Lower leg skin (tissue), 4 donors: ENCODE measurements at places on chromosomes 13 and 19. TPM values are rescaled to one million over a fixed set of nuclear protein-coding genes. Genes with fewer than 3 reads are reported as not detected.

DNA sequence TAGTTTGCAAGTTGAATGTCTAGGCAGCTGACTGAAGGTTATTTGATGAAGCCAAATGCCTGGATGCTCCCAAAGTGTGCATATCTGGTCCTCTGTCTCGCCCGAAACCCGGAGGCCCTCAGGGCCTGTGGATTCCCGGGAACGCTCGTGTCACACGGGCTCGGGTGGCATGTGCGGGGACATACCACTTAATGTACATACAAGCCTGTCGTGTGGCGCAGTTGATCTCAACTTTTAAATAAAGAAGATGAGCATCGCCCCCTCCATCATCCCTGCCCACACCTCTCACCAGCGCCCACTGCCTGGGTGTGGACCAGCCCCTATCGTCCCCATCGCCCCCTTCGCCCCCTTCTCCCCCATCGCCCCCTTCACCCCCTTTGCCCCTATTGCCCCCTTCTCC is 33.9 kb downstream of the ATP11A start:
- DNase-seq: no peak

DNA sequence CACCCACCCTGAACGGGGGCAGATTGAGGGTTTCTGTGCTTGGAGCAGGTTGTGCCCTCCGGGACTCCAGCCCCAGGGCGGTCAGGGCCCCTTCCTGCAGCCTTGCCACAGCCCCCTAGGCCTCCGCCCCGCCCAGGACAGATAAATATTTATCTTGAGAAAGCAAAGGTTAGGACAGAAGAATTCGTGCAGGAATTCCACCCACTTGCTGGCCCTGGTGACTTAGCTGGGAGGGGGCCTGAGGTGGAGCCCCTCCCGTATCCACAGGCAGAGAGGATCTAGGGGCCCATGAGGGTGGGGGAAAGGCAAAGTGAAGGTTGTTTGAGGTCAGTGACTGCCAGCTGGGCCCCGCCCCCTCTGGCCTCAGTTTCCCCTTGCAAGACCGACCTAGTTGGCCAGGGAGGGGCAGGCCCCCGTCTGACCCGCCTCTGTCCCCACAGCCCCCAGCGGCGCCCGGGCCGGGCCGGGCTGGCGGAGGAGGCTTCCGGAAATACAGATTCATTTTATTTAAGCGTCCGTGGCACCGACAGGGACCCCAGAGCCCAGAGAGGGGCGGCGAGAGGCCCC is 5.2 kb downstream of the MIDN start:
- no peak for DNase-seq

- no peak for DNase-seq
Measured at GRCh38 chr13:81670048-81670447, 1329.1 kb upstream of the SPRY2 start.

- DNase-seq: no peak
Measured at GRCh38 chr19:14371301-14371821, 9.9 kb upstream of the ADGRE5 start.

GRCh38 chr19:676339-677105 is at the start of gene FSTL3:
FSTL3 (plus strand) TSS chr19:676392; CDS start chr19:676424, 32 bp downstream.
- no peak for DNase-seq

- no peak for DNase-seq
Measured at GRCh38 chr13:34114581-34114980, 296.6 kb downstream of the RFC3 start.

GRCh38 chr13:98564204-98564603 is 12.7 kb downstream of the STK24 start:
- peak; percentile 66 for DNase-seq

The PRR19 gene
- total RNA-seq: 0.23 TPM
